NCI-H1105 (cell line): ENCODE measurements at places on chromosomes 5 and 9.

DNA sequence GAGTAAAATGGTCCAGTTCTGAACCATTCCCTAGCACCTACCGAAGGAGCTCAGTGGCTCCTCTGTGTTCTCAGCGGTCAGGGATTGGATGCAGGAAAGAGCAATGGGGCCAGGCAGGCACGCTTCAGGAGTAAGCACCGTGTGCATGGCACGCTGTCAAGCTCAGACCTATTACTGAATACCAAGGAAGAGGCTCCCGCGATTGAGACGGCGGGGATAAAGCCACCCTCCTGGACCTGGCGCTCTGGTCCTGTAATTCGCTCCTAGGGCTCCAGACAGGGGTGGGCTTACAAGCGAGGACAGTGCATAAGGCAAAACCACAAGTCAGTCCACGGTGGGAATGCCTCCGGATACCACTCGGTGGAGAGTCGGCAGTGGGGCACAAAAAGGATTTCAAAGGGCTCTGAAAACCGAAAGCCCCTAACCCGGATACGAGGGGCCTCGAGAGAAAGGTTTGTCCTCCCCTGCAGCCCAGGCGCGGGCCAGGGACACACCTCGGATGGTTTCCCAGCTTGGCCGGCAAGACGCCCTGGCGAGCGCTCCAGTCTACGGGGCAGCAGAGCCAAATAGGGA, 988 bp downstream of the OXCT1 start:
- no peak for DNase-seq

DNA sequence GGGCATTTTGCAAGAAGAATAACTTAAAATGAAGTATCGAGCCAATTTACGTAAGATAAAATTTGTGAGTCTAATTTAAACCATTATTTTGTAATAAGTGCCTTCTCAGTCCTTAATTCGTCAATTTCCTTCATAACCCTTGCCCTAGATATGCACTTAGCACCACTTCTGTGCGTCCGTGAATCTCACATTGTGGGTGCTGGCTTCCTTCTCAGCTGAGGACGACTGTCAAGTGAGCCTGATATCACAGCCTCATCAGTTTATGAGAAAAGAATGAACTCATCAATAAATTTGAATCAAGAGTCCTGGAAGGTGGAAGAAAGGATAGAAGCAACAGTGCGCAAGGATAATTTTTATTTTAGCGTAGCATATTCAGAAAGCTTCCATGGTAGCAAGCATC, 64.5 kb downstream of the MARCHF11 start:
- no peak for DNase-seq

- DNase-seq, result no peak
Observed at GRCh38 chr5:2877522-2877921, 126.0 kb upstream of the IRX2 start.

DNA sequence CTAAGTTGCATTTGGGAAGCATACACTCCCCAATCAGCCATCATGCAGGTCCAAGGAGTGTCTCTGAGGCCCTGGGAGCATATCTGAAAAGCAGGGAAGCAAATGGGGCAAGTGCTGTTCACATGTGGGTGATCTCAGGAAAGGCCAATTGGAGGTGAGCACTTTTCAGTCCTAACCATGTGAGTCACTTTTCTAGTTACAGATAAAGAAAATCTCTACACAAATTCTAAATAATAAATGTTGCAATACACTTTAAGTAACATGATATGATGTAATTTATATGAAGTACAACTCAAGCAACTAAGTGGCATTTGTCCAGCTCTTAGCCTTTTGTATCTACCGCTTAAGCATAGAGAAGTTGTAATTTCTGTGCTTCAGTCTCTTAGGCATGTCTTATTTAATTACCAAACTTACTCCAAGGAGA, 18.4 kb downstream of the ADAMTS16 start:
- no peak for DNase-seq

DNA sequence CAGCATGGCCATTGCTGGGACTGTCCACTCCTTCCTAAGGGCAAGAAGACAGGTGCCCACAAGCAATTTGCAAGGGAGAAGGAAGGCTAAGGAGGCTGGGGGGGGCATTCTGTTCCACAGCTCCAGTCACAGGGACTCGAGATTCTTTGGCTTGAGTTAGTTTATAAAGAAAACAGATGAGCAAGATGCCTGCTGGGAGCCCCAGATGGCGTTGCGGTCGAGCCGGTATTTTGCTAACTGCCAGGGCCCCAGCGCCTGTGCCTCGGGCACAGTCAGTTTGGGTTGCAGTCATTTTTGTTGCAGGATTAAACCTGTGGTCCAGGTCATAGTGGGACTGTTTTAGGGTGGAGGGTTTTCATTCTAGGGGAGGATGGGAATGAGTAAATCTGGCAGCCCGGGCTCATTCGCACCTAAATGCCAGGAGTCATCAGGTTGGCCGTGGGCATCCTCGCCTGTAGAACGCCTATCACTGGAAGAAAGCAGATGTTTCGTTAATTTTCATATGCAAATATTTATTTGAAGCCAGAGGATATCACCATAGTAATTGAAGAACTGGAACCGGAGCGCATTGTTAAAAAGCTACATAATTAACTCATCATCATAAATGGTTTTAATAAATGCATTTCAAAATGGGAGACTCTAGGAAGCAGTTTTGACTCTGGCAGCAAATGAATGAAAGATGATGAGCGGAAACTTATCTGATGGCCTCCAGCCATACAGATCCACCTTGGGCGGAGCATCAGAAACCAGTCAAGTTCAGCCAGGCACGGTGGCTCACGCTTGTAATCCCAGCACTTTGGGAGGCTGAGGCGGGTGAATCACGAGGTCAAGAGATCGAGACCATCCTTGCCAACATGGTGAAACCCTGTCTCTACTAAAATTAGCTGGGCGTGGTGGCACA, 87.1 kb upstream of the FCN2 start:
- DNase-seq, result no peak

DNA sequence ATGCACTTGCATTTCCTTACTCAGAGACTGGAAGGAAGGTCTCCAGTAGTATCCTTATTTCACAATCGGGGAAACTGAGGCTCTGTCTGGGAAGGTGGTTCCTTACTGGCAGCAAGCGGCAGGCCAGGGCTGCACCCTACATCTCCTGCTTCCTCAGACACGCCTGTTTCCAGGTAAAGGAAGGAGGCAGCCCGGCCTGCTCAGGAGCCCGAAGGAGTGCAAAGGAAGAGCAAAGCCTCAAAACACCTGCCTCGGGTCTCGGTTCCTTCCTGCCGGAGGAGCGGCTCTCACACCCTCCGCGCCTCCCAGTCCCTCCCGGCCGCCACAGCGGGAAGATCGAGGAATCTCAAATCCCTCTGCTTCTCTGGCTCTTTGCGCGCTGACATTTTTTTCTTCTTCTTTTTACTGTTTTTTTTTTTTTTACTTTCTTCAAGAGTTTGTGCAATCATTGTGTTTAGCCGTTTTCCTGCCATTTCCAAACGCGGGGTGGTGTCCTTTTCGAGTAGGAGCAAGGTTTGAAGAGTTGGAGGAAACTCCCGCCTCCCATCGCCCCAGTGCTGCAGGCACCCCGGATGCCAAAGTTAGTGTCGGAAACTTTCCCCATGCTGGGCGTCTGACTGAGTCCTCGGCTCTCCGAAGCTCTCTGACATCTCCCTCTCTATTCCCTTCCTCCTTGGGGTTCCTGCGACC, 1.0 kb downstream of the GGTA1 start:
- peak; percentile 6 for DNase-seq

DNA sequence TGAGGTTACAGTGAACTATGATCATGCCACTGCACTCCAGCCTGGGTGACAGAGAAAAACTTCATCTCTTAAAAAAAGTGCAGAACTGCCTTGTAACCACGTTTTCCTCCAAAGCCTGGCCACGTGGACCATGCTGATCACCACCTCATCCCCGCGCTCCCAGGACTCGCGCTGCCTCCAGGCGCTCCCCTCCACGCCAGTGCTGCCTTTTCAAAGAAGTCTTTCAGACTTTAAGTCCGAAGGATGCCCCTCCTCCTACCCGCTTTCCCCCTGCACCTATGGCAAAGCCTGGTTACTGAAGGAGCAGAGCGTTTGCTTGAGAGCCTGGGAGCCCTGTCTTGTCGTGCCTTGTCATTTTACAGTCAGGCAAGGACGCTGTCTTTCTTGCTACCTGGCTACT, 43.8 kb downstream of the HABP4 start:
- no peak for DNase-seq
